Stimulated activated CD4-positive, alpha-beta T cell treated with anti-CD3 and anti-CD28 coated beads, TNF-alpha, amount 100 ng/mL, for 1 hour (primary cell): ENCODE measurements at places on chromosomes 12 and 14.

GRCh38 chr14:26522967-26523366, 74.9 kb downstream of the NOVA1 start:
- no peak for DNase-seq

DNA sequence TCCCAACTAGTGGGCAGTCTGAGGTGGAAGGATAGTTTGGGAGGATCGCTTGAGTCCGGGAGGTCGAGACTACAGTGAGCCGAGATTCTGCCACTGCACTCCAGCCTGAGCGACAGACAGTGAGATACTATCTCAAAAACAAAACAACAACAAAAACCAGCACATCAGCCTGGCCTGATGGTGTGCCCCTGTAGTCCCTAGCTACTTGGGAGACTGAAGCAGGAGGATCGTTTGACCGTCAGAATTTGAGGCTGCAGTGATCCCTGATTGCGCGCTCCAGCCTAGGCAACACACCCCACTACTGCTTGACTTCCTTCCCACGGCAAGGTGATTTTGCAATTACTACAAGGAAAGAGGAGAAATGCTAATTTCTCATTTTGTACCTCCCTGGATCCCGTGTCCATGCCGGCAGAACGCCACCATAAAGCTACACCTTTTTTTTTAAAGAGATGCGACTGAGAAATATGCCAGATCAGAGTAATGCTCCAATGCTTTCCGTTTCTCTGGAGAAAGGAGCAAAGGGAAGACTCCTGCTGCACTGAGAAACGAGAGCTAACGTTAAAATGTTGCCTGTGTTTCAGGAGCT, 672 bp upstream of the SCFD1 start:
- no peak for DNase-seq

DNA sequence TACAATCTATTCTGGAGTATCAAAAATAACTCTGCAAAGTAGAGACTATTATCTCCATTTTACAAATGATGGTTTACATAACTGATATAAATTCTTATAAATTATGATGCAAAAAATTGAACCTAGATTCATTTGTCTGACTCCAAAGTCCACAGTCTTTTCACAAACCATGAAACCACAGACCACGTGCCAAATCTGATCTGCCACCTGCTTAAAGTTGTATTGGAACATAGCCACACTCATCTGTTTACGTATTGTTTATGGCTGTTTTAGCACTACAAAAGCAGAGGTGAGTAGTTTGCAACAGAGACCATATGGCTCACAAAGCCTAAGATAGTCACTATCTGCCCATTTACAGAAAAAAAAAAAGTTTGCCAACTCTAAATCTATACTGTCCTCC, 105.3 kb downstream of the KCNH5 start:
- DNase-seq = no peak

GRCh38 chr14:59997449-59997848, 77.5 kb downstream of the LRRC9 start:
- no peak for DNase-seq

DNA sequence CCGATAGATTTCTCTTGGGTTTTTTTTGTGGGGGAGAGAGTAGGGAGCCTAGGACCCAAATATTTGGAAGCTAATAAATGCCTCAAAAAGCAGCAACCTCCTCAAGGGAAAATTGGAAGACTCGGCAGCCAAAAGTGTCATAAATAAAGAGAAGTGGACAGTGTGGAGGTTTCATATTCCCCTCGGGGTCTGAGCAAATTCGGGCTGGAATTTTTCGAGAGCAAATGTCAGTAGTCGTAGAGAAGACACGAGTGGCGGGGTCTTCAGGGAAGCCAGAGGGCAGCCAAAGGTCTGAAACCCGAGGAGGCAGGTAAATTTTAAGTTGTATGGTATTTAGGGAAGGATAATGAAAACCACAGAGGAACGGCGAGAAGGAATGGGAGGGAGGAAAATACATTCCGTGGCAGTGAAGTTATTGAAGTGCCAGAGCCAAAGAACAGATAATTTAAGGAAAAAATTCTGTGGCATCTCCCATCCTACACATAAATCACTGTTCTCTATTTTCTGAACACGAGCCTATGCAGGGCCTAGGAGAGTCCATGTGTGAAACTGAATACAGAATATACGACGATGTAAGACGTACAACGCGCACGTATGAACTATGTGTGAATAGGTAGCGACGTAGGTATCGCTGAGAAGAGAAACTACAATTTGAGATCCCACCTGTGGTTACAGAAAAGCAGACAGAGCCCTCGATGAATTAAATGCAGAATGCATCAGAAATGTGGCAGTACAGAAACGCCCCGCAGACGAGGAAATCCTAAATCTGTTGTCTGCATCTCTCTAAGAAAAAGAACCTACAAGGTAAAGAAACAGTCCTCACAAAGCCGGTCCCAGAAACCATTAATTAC, 12.9 kb downstream of the BCL11B start:
- no peak for DNase-seq

GRCh38 chr12:1573960-1574864, 20.2 kb downstream of the FBXL14 start:
- no peak for DNase-seq

DNA sequence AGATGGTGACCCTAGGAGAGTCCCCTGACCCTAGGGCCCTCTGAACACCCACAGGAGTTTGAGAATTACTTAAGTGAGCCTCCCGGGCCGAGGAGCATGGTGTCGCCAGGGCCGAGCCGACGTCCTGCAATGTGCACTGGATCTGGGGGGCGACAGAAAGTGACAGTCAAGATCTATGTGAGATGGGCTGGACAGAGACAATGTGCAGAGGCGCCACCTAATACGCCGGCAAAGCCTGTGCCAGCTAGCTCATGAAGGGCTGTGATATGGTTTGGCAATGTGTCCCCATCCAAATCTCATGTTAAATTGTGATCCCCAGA, 11.6 kb downstream of the MMAB start:
- DNase-seq = no peak

GRCh38 chr14:60008042-60008441, 83.7 kb upstream of the PCNX4 start:
- no peak for DNase-seq

- no peak for DNase-seq
Observed at GRCh38 chr12:83136411-83136810, 449.7 kb downstream of the TMTC2 start.

DNA sequence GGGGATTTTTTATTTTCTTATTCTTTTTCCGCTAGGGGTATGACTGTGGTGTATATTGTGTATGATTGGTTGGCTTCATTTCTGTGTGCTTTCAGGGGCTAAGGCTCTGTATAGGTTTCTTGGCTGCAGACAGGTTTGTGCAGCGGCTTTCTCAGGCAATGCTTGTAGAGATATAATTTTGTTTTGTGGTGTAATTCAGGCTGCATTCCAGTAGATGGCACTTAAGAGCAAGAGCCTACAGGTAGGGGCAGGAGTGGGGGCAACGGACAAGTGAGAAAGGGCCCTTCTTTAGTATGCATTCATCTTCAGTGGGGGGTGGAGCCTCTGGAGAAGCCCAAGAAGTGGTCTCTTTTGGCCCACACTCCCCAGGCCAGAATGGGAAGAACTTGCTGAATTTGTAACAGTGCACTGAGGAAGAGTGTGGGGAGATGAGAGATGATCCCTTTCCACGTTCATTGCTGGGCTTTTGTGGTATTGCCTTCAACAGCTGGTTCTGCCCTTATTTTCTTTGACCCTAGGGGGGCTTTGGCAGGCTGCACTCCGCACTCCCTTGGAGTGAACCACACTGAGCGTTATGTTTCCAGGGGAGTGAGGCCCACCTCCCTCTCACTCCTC, 78.6 kb downstream of the IFNG-AS1 start:
- DNase-seq = no peak

DNA sequence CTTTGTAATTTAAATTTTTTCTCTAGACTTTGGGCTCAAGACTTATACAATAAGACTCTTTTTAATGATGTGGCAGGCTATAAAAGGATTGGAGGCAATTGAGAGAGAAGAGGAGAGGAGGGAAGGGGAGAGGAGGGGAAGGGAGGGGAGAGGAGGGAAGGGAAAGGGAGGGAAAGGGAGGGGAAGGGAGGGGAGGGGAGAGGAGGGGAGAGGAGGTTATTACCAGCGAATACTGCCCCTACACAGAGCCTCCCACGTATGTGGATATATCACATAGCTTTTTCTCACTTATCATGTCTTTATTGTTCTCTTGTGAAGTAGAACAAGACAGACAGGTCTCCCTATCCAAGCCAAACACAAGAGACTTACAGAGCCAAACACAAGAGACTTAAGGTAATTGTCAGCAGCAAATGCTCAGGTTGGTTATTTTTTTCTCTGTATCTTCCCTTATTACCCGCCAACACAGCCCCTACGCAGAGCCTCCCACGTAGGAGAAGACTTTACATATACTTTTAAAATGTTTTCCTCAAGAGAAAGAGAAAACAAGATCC, 63.1 kb downstream of the DRAM1 start:
- no peak for DNase-seq

GRCh38 chr14:105487986-105488777, 1.5 kb downstream of the CRIP1 start:
- no peak for DNase-seq

- DNase-seq = no peak
Observed at GRCh38 chr12:19533567-19533966, 94.3 kb downstream of the AEBP2 start.

DNA sequence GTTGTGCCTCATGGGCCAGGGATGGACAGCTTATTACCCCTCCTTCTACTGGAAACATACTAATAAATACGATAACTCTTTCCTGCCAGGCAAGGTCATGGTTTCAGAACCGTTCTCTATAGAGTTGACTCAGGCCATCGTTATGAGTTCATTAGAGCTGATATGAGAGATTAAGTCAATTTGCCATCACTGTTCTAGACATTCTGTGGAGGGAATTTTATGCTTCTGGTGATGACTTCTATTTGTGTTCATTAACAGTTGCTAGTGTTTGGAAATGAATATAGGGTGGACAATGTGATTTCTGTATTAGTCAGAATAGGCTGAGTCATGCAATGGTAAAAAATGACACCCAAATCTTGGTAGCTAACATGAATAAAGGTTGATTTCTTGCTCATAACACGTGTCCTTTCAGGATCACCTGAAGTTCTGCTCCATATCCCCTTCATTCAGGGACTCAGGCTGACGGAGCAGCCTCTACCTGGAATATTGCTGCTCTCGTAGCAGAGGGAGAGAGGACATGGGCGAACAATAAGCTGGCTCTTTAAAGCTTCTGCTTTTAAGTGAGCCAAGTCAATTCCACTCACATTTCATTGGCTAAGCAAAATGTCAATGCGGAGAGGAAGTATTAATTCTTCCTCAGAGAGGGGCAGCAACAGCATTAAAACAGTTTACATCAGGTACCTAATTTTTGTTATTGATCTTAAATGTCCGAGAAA, 18.5 kb upstream of the TBPL2 start:
- no peak for DNase-seq

GRCh38 chr12:81573228-81573627, 185.9 kb downstream of the PPFIA2 start:
- no peak for DNase-seq

DNA sequence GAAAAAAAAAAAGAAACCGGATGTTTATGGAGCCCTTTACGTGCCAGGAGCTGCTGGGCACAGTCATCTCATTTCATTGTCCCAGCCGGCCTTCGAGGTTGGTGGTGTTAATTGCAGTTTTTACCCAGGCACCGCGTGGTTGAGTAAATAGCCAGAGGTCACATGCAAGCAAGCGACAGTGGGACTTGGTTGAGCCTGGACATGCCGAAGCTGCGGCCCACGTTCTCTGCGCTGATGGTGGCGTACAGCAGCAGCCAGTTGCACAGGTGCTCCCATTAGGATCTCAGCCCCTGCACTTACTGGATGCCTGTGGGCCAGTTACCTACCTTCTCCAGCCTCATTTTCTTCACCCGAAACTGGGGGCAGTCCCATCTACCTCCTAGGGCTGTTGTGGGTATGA, 54.0 kb downstream of the TSPAN9 start:
- DNase-seq = no peak

GRCh38 chr12:120668868-120669840, 17.8 kb upstream of the MLEC start:
- no peak for DNase-seq

DNA sequence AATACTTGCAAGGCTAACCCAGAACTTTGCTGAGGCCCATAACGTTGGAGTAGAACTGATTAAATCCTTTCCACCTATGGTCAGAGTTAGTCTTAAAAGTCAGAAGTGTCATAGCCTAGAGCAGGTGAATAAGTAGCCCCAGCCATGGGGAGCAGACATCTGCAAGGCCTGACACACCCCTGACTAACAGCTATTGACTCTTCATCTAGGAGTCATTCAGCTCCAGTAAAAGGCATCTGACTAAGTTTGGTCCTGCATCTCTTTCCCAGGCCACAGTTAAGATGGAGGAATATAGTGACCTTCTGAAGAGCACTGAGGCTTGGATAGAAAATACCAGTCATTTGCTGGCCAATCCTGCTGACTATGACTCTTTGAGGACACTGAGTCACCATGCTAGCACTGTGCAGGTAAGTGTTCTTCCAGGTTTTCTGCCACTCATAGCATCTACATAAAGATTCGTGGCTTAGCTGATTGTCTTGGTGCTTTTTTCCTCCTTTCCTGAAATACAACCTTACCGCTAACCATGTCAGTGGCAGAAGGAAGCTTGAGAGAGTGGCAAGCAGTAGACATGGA, 212.9 kb downstream of the ESR2 start:
- no peak for DNase-seq

DNA sequence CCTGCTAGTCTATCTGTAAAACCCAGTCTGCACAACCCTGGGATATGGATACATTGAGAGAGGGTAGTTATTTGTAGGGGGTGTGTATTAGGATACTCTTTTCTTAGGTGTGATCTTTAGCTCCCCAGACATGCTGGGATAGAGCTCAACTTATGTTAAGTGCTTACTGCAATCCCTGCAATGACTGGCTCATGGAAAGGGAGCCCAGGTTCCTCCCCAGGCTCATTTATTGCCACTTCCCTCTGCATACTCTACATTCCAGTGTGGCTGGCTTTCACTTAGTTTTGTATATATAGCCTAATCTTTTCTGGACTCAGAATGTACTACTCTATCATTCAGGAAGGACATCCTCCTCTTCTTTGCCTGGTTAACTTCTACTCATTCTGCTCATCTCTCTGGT, 172.0 kb downstream of the SYT10 start:
- no peak for DNase-seq

- no peak for DNase-seq
Observed at GRCh38 chr12:56190695-56191155, 1.4 kb upstream of the SMARCC2 start.

DNA sequence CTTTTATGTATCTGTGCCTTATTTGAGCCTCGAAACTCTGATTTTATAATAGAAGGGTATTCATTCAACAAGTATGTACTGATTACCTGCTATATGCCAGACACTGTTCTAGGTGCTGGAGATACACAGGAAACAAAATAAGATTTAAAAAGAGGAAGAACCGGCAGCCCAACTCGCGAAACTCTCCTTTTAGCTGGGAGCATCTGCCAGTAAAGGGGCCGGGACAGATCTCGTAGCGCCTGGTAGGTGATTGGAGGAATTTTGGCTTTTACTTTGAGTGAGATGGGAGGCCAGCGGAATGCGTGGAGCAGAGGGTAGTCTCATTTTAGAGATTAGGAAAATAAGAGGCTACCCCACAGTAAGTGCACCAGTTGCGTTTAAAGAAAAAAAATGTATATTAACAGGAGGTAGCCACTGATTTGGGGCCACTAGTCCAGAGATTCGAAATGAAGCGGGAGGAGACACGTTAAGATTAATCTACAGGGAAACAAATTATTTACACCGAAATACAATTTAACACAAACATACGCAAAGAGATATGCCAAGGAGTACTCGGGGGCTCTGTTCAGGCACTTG, 520 bp upstream of the MON2 start:
- DNase-seq = no peak
